ENCODE measurements at places on chromosomes 13 and 19.

- ATAC-seq: no peak
These were observed 4.4 kb downstream of the TMEM145 start for GRCh38 chr19:42317535-42317934.

- peak; percentile 20 for ATAC-seq
These were observed 110.5 kb downstream of the ENOX1 start for GRCh38 chr13:43676320-43676719.

DNA sequence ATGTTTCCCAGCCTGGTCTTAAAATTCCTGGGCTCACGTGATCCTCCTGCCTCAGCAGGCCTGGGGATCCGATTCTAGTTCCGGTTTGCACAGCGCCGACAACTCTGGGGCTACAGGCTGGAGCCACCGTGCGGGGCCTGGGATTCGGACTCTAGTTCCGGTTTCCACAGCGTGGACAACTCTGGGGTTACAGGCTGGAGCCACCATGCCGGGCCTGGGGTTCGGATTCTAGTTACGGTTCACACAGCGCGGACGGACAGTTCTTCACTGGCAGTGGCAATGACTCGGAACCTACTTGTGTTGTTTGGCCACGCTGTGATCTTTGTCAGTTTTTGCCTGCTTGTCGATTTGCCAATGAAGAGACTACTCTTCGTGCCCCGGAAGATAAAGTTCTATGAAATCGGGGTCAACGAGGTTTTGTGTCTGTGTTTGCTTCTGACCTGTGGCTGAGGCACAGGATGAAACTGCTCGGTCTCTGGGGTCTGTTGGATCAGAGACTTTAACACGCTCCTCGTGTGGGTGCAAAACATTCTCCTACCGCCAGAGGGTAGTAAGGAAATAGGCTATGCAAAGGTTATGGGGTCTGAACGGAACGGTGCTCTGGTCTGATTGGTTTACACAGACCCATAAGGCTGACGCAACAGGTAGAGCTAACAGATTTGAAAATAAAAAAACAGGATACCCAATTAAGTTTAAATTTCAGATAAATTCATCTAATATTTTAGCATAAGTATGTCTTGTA lies 12.1 kb upstream of the ZSCAN1 start:
- ATAC-seq: peak; percentile 92

GRCh38 chr13:78137404-78138142 lies 218.9 kb upstream of the EDNRB start:
- peak; percentile 60 for ATAC-seq

DNA sequence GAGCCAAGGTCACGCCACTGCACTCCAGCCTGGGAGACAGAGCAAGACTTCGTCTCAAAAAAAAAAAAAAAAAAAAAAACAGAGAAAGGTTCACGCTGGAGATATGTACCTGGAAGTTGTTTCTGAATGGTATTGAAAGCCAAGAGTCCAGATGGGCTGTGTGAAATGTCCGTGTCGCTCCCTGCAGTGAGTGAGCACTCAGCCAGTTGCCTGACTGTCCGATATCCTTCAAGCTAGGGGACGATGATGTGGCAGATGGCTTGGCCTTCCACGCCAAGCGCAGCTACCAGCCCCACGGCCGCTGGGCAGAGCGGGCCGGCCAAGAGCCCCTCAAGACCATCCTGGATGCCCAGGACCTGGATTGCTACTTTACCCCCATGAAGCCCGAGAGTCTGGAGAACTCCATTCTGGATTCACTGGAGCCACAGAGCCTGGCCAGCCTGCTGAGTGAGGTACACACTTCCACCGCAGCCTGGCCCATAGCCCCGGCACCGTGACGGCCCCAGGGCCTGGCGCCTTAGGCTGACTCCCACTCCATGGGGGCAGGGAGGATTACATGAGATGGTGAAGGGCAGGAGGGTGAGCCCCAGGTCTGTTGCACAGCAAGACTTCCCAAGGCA lies 11.7 kb upstream of the OVOL3 start:
- no peak for ATAC-seq

DNA sequence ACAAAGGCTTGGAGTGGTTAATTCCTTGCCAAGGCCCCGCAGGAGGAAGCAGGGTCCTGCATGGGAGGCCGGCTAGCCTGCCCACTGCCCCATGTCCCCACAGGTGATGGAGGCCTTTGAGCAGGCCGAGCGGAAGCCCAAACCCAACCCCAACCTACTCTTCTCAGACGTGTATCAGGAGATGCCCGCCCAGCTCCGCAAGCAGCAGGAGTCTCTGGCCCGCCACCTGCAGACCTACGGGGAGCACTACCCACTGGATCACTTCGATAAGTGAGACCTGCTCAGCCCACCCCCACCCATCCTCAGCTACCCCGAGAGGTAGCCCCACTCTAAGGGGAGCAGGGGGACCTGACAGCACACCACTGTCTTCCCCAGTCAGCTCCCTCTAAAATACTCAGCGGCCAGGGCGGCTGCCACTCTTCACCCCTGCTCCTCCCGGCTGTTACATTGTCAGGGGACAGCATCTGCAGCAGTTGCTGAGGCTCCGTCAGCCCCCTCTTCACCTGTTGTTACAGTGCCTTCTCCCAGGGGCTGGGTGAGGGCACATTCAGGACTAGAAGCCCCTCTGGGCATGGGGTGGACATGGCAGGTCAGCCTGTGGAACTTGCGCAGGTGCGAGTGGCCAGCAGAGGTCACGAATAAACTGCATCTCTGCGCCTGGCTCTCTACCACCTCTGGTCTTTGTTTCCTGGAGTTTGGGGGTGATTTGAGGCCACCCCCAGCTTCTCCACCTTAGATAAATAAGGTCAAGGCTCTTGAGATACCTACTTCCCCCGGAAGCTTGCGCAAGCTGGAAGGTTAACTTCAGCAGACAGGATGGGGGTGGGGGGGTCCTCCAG lies 2.6 kb downstream of the B3GNT8 start:
- no peak for ATAC-seq

DNA sequence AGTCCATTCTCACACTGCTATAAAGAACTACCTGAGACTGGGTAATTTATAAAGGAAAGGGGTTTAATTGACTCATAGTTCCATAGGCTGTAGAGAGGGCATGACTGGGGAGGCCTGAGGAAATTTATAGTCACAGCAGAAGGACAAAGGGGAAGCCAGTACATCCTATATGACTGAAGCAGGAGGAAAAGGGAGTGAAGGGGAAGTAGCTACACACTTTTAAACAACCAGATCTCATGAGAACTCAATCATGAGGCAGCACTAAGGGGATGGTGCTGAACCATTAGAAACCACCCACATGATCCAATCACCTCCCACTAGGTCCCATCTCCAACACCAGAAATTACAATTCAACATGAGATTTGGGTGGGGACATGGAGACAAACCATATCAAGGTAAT lies 209.1 kb downstream of the DIAPH3 start:
- ATAC-seq: no peak

DNA sequence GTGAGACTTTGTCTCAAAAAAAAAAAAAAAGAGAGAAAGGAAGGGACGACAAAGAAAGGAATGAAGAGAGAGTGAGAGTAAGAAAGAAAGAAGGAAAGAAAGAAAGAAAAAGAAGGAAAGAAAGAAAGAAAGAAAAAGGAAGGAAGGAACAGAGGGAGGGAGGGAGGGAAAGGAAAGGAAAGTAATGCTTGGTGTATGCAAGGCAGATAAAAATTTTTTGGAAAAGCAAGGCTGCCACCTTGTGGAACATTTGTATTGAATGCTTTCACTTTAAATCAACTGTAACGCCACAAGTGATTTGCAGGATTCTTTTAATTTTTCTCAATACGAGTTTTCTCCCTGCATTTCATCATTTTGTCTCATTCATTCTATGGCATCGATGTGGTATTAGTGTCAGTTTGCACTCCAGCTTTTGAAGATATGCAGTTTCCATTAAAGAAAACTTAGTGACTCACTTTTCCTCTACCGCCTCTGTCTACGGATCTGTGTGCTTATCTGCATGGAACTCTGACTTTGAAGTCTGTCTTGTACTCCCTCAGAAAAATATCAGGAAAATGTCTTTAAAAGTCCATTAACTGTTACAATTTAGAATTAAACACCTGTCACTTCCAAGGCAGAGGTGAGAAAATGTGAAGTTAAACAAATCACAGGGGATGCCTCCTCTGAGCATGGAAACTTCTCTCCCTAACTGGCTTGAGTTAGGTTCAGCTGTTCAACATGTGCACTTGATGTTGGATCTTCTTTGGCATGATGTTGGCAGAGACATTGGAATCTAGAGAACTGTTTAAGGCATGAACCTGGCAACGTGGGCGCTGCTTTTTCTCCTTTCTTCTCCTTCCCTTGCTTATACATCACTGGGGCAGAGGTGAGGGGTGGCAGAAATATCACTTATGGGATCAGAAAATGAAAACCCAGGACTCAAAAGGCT lies 20.0 kb upstream of the ZDHHC20 start:
- peak; percentile 40 for ATAC-seq

- no peak for ATAC-seq
These were observed 107.2 kb downstream of the KCNRG start for GRCh38 chr13:50122455-50122854.

- ATAC-seq: peak; percentile 58
These were observed 68.4 kb downstream of the SPATA13 start for GRCh38 chr13:24228852-24229458.

- no peak for ATAC-seq
These were observed 3.0 kb downstream of the GADD45B start for GRCh38 chr19:2478756-2479555.

DNA sequence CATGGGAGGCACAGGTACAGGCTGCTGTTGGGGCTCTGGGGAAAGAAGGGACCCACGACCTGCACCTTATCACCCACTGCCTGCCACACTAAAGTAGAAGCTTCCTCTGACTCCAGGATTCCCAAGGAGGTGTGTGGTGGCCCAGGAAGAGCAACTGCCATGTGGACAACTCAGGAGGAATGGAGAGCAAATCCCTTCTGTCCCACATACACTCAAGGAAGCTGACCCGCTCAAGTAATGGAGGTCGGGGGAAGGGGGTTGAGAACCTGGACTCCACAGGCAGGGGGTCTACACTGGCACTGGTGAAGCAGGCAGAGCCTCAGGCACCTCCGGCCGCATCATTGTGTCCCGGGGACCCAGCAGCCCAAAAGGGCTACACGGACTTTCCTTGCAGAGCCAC lies 29.4 kb upstream of the SLC15A1 start:
- no peak for ATAC-seq

DNA sequence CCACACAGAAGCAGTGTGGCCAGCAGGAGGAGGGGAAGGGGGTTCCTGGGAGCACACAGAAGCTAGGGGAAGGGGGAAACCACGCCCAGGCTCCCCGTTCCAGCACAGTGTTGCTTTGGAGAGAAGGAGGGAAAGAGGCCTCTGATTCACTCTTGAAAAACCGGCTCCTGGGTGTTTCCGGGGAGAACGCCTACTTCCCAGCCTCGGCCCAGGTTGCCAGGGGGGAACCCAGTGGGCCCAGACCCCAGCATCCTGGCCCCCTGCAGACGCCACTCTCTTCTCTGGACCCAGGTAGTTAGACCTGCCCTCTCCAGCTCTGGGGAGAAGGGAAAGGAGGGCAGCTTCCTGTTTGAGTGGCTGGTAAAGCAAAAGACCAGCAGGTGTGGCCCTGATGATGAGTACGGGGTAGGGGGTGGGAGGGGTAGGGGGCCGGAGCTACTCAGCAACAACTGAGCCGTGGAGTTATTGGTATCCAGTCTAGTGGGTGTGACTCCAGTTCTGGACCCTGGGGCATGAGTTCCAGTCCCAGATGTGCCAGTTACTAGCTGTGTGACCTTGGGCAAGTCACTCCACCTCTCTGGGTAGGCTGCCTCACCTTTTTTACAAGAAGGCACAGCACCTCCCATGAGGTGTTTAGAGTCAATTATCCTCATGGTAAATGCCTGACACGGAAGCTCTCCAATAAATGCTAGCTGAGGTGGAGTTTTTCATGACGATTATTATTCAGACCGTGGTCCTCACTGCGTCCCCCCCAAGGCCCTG lies 836 bp downstream of the GIPC1 start:
- ATAC-seq: no peak

DNA sequence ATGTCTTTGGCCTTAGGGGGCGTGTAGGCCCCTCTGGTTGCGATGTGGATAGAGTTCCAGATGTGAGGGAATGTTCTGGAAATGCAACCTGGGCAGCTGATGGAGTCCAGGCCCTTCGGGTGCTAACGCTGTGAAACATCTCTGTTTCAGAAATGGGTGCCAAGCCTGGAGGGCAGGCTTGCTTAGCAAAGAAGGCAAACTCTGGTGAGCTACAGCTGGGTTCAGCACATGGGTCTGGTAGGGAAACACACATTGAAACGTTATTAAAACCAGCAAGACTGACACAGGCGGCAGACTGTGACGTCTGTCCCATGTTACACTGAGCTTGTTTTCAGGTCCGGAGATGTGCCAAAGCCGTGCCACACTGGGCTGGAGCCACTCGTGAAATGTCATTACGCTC lies 8.6 kb upstream of the CDC16 start:
- no peak for ATAC-seq

DNA sequence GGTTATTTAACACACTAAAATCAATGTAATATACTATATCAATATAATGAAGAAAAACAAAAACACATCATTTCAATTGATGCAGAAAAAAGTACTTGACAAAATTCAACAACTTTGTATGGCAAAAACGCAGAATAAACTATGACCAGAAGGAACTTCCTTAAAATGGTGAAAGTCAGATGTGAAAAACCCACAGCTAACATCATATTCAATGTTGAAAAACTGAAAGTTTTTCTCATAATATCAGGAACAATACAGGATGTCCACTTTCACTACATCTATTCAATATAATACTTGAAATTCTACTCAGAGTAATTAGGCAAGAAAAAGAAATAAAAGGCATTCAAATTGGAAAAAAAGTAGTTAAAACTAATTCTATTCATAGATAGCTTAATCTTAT lies 50.3 kb downstream of the SPRY2 start:
- ATAC-seq: no peak

DNA sequence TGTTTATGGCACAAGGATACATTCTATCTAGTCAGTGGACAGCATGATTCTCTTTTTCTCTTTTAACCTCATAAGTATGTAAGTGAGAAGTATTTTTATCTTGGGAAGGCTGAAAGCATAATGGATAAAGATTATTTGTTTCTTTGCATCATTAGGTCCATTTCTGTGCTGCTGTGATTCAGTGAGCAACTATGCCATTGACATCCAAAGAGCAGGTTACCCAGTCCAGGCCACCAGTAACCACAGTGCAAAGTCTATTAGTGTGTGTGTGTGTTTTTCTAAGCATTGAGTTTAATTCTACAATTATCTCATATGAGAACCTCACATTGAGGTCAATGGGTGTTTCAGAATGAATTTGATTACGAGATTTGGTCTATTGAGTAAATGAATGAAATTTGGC lies 158.8 kb upstream of the DACH1 start:
- no peak for ATAC-seq
